HS-5 (cell line): ENCODE measurements at places on chromosomes 11 and 22.

DNA sequence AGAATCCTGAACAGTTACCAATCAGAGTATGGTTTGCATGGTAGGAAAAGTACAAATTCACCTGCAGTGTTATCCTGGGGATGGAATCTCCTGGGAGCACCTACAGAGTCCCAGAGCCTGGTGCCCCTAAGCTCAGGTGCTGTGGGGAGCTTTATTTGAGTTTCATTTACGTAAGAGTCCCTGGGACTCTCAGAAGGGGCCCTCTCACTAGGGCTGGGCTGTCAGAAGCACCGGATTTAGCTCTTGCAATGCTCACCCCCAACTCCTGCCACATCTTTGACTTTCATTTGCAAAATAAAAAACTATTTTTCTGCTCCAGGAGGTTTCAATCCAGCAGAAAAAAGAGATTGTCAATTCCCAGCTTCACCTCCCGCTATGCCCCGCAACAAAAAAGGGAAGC is 569.8 kb upstream of the B3GAT1 start:
- DNase-seq, result no peak

- no peak for DNase-seq
Observed at GRCh38 chr22:33746501-33746928, 173.8 kb downstream of the LARGE1 start.

- no peak for DNase-seq
Observed at GRCh38 chr22:23138584-23139435, 3.0 kb downstream of the RSPH14 start.

DNA sequence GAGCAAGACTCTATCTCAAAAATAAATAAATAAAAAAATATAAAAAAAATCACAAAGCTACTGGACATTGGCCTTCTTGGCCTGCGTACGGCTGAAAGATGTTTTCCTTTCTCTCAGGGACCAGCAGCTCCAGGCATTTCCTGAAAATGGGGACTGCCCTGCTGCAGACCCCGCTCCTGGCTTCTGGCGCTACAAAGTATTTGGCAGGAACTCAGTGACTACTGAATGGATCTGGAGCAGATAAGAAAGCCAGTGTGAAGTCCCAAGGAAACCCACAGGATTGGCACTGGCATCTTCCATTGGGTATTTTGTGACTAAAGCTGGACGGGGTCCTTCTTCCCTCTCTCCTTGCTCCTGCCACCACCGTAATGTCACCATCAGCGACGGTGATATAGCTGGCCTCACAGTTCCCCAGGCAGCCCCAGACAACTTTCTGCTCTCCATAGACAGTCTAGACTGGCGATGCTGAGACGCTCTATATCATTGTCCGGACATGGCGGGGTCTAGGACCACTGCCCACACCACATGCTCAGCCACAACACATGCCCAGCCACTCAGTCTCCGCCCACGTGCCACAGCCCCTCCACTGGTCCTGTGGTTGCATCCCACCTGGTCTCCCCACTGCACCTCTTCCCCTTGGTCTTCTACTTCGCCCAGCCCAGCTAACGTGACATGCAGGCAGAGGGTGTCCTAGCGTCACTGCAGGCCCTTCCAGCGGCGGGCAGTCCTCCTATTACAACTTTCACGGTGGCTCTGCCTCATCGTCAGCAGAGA is 22.7 kb upstream of the YPEL1 start:
- no peak for DNase-seq

DNA sequence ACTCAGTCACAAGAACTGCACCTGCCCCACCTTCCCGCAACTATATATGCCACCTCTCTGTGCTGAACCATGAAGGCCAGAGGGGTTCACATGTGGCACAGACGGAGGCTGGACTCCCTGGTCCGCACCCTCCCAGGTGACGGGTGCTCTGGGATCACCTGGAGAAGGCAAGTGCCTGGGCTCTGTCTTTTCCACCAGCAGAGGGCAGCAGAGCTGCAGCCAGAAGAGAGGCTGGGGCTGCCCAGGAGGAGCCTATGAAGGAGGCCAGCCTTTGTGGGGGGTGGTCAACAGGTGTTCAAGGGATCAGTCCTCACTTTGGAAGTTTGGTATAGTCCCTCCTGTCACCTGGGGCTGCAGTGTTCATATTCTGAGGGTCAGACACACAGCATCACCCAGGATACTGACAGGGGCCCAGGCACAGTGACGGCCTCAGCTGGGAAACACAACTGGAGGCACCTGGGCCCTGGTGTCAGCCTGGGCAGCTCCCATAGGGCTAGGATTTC is 39.2 kb upstream of the IGLL5 start:
- no peak for DNase-seq

DNA sequence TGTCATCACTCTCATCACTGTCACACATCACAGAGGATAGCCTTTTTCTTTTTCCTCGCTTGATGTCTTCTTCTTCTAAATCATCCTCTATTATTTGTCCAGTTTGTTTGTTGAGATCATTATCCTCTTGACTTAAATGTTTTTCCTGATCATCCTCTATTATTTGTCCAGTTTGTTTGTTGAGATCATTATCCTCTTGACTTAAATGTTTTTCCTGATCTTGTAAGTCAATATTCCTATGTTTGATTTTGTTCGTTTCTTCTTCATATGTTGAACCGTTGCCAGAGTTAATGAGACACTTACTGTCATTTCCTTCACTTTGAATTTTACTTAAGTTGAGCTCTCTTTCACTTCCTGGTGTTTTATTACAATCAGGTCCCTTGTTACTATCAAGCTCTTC is 5.6 kb downstream of the CCDC82 start:
- no peak for DNase-seq

GRCh38 chr11:4095509-4096230 is 1.1 kb downstream of the RRM1 start:
- peak; percentile 42 for DNase-seq

DNA sequence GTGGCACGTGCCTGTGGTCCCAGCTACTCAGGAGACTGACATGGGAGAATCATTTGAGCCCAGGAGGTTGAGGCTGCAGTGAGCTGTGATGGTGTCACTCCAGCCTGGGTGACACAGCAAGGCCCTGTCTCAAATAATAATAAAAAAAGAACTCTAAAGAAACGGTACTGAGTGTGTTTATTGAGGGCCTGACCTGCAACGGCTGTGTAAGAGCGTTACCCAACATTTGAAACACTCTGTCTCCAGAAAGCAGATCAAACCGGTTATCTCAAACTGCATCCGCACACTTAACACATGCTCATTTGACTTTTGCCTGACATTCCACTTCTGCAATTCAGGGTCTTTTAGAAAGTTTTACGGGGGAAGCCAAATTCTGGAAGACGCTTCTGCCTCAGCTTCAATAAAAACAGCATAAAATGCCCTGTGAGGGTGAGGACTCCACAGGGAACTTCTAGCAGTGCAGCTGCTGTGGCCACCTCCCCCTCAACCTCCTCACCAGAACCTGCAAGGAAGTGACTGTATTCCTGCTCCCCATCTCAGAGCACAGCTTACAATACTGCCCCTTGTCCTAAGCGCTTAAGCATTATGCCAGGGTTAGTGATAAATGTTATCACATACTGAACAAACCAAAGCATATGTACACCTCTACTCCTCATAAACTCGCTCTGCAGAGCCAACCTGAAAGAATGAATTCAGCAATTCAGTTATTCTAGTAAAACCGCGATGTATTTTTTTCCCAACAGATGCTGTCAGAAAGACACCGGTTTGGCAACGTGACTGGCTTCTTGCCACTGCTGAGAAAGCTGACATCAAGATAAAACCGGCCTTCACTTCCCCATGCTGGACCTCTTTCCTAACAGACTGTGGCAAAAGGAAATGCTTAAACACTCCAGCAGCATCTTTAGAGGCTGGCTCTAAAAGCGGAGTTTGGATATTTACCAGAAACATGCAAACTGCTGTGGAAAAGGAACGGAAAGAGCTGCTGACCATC is 52.2 kb downstream of the PRDM10 start:
- DNase-seq, result no peak

- DNase-seq, result no peak
Observed at GRCh38 chr11:1277936-1278512, 31.4 kb downstream of the TOLLIP start.

DNA sequence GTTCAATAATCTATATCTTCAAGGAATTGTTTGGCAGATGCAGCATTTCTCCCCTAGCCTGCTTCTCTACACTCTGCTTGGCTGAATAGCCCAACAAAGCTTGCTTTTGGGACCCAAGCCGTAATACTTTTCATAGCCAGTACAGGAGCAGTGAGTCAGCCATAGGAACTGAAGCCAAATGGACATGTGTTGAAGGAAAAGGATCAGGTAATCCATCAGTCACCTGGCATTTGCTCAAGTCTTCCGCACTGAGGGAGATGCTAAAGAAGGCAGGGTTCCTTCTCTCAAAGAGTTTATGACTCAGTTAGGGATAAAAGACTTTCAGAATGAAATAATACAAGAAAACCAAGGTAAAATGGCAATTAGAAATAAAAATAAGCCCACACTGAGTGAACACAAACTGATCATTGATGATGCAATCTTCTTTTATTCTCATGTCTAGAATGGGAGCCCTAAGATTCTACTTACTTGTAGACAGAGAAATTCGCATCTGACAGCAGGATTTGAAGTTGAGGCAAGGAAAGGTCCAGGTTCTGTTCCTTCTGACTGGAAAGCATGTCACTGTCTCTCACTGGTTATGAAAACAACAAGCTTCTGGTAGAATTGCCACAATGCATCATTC is 13.2 kb downstream of the C11orf87 start:
- no peak for DNase-seq

DNA sequence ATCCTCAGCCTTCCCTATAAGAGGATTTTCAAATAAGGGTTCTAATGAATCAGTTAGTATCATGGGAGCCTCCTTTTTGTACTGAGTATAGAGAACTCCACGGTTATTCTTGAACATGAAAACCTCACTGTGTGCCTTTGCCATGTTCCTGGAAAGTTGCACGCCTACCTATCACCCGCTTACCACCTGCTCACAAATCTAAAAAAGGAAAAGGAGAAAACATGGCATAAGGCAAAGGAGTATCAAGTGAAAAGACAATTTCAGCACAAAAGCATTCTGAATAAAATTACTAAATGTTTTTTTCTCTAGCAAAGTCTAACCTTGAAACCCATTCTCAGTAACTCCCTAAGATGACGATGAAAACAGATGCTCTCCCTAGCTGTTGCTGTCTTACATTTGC is 511.8 kb upstream of the API5 start:
- DNase-seq, result no peak

DNA sequence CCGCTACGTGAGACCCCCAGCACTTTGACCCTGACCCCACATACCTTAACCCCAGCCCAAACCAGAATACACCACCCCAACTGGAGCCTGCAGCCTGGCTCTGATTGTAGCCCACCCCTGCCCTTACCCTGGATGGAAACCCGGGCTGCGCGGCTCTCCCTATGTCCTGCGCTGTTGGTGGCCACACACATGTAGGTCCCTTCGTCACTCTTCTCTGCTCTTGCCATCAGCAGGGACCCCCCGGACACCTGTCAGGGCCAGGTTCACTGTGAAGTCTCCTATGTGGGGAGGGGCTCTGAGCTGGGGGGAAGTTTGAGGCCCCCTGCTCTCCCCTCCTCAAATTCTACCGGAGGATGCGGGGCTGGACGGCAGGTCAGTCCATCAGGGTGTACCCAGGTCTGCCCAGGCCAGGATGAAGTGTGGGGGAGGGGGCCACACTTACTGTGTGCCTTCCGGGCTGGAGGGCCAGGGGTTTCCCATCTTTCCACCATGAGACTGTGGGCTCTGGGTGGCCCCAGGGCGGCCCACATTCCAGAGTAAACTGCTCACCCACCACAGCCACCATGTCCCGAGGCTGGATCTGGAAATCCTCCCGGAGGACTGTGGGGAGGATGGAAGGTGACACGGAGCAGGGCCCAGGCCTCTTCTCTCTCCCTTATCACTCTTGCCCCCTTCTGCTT is 1.5 kb downstream of the ROBO4 start:
- no peak for DNase-seq

DNA sequence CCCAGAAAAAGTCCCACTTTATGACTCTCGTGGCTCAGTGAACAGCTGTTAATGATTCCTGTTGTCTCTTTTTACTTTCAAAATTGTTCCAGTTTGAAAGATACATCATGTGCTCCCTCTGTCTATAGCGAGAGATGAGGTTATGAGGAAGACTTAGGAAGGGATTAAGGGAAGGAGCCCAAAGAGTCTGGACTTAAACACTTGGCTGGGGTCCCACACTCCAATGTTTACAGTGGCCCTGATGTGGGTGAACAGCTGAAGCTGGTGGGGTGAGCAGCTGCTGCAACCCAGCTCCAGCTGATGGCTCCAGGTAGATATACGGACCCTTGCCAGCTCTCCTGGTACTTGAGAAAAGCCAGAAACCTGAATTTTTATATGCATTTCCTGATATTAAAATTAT is 84.5 kb upstream of the PLET1 start:
- DNase-seq, result no peak

DNA sequence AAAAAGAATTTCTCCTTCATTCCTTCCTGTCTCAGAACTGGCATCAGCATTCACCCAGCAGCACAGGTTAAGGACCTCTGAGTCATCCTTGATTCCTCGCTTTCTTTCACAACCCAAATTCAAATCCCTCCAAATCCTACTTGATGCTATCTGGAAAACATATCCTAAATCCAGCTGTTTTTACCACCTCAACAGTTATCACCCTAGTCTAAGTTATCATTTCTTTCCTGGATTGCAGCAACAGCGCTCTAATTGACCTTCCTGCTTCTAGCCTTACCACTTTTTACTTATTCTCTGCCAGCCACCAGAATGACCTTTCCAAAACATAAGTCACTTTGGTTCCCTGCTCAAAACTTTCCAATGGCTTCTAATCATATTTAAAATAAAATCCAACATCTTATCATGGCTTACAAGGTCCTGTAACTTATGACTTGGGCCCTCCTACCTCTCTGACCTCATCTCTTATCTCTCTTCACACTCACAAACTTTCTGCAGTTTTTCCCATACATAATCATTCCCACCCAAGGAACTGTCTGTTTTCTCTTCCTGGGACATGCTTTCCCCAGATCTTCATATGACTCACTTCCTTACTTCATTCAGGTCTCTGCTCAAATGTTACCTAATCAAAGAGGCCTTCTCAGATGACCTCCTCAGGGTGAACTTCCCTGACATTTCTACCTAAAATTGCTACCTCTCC is 119.4 kb downstream of the TTC28 start:
- peak; percentile 46 for DNase-seq

- no peak for DNase-seq
Observed at GRCh38 chr22:38706901-38707195, 1.1 kb downstream of the GTPBP1 start.

DNA sequence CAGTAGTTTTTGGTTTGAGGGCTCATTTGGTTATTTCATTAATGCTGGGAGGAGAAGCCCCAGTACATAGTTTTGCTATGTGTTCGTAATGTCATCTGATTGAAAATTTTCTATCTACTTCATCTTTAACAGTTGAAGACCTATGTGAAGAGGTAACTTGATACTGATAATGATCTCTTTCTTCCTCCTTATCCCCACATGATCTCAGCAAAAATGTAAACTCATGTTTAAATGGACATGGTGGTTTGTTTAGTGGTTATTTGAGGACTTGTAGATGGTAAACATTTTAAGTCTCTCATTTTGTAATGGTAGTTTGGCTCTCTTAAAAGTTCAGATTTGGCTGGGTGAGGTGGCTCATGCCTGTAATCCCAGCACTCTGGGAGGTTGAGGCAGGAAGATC is 53.7 kb upstream of the SPTBN2 start:
- DNase-seq, result no peak
